Bronchial epithelial cell (primary cell): ENCODE measurements at places on chromosomes 6 and 20. TPM values are rescaled to one million over a fixed set of nuclear protein-coding genes. Genes with fewer than 3 reads are reported as not detected.
A peak's percentile ranks its signal among the peaks of the same experiment; 100 is the strongest.

The SLC26A8 gene
- not detected in 2 replicates for total RNA-seq

The KCNB1 gene
- not detected in 2 replicates for total RNA-seq

The HLA-DRB1 gene
- 0.13 TPM in 1 of 2 replicates, not detected in the other for total RNA-seq

The SRSF12 gene
- total RNA-seq: under 0.01 and 0.38 TPM in 2 replicates

The FGD2 gene
- under 0.01 and 0.26 TPM in 2 replicates for total RNA-seq

The RUNX2 gene
- 0.38 and 0.79 TPM in 2 replicates for total RNA-seq

The SPATA25 gene
- total RNA-seq: 0.53 and 0.90 TPM in 2 replicates

The OOEP gene
- not detected in 2 replicates for total RNA-seq

The COL9A3 gene
- total RNA-seq: not detected in 2 replicates

The NR2E1 gene
- not detected in 2 replicates for total RNA-seq

The SPTLC3 gene
- 2.4 and 4.6 TPM in 2 replicates for total RNA-seq

- no peak for DNase-seq
Measured at GRCh38 chr6:71481011-71481410, 192.4 kb downstream of the OGFRL1 start.

DNA sequence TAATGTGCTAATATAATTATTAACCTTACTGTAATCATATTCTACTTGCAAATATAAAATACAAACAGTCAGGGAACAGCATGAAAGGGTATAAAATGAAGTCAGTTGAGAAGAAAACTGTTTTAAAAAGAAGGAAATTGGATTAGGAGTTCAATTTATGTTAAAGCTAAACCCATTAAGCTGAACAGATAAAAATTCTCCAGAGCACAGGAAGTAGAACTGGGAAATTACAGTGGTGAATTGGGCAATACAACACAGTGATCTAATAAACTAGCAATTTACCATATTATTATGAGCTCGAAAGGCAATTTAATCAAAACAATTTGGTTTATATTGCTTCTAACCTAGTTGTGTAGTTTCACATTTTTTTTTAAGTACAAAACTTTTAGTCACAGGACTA, 407.4 kb upstream of the RGS17 start:
- peak; percentile 14 for DNase-seq

DNA sequence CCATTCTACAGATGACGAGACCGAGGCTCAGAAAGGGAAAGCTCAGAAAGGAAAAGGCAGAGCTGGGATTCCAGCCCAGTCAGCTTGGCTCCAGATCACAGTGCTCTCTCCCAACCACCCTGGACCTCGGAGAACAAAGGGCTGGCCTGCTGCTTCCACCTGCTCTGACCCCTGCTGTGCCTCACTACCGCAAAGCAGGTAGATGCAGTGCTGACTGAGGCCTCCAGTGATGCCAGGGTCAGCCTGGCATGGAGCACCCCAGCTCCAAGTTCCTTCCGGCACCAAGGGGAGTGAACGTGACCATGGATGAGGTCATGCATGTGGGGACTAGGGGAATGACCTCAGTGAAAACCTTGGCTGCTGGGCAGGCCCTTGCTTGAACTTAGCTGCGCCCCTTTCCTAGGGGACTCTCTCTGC, 20.7 kb upstream of the TLDC2 start:
- DNase-seq: no peak

DNA sequence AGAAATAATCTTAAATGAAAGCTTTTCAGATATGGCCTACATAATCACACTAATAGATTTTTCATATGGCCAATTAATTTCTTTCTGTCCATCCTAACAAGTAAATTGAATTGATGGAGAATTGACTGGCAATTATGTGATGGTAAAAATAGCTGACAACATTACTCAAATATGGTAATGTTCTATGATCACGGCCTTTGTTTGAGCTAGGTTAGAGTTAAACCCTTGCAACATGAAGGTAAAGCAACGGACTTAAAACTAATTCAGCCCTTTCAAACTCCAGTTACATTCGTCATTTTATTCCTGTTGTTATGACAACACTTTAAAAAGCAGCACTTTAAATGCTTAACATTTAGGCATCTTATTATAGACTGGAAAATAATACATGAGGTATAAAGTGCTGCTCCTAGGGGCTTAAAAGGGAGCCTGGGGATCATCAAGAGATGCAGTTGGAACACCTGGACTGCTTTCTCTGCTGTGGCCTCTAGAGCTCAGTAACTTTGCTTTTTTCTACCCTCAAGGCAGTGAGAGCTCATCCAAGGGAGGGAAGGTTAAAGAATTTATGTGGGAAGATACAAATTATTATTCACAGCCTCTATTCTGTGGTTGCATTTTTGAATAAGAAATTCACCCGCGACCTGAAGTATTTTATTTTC, 46.9 kb downstream of the RIPOR2 start:
- no peak for DNase-seq

DNA sequence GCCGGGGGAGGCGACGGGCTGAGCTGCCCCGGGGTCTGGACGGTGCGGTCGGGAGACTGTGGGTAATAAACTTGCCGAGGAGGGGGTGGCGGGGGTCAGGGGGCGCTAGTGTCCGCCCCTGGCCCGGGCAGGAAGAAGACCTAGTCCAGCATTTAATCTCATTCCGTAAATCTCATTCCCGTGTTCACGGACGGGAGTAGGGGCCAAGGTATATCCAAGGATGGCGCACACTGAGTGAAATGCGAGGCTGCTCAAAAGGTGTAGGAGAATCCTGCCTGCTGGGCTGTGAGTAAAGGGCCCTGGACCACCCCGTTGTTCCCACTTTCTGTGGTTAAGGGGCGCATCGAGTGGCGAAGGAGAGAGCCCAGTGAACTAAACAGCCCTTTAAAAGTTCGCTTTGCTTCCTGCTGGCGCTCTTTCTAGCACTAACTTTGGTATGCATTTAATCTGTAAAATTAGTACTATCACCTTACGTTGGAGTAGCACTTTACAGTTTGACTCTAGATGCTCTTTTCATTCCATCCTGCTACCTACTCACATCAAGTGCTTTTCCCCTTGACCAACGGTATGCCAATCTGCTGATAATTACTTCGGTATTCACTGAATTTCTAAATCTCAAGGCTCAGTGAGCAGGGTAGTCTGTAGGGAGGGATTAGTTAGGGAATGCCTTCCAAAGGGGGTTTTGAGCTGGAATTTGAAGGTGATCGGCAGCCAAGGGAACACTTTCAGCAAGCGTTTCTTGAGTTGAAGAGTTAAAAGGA, 730 bp downstream of the PARD6B start:
- DNase-seq: no peak

GRCh38 chr6:74785236-74785635, 420.6 kb downstream of the COL12A1 start:
- DNase-seq: peak; percentile 5

GRCh38 chr6:134272374-134272773, 45.5 kb downstream of the SGK1 start:
- DNase-seq: no peak

DNA sequence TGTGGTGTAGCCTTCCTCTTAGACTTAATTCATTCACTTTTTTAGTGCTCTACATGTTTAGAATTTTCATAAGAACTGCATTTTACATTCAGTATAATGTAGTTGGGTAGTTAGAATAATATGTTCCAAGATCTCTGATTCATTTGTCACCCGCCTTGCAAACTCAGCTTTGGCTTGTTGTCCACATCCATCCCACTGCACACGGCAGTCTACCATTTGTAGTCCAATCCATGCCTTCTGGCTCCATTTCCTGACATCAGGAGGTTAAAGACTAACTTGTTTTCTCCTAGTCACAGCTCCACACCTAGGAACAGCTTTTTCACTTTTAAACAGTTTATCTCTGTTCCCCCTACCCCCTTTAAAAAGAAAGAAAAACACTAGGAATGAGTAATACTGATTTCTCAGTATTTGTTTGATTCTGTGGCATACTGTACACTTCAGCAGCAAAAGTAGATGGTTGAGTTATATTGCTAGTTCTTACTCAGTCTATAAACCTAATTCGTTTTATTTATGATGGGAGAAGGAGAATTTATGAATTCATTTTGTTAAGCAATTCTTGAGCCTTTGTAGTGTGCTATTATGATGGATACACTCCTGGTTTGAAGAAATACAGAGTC, 180.9 kb downstream of the ARID1B start:
- DNase-seq: no peak

- DNase-seq: no peak
Measured at GRCh38 chr20:45833883-45834796, 541 bp downstream of the SNX21 start.

DNA sequence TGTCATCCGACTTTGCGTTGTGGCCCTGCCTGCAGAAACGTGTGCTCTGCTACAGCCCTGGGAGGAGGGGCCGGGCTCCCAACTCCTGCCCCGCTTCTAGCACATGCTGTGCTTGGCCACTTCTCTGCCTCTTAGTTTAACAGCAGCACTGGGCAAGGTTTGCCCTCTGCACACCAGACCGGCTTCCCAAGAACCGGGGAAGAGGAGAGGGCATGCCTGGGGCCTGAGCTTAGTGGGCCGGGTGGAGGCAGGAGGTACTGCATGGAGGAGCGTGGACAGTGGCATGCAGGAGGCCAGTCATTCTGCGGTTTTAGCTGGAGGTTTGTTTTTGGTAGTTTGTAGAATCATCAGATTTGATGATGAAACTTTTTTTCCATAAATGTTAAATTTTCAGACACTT, 45.5 kb downstream of the CEP43 start:
- no peak for DNase-seq

GRCh38 chr20:3248167-3248992, 9.4 kb upstream of the SLC4A11 start:
- DNase-seq: peak; percentile 28

DNA sequence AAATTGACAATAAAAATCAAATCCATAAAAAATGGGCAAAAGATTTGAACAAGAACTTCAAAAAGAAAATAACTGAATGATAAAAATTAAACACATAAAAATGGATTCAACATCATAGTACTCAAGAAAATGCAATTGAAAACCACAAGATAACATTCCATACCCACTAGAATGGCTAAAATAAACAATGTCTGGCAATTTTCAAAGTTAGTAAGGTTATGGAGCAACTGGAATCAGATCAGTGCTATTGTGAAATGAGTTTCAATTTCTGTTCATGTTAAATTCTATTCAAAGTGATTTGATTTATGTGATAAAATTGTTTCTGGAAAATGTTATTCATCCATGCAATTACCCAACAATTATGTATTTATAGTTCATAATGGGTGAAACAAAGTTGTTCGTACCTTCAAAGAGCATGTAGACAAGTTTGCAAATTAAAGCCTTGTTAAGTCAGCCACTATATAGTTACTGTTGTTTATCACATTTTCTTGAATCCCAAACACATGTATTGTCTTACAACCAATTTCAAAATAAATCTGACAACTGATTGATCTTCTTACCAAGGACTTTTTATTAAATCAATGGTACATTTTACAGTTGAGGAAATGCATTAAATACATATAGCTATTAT, 151.5 kb upstream of the CENPW start:
- peak; percentile 43 for DNase-seq

- peak; percentile 67 for DNase-seq
Measured at GRCh38 chr6:7542874-7543624, 1.6 kb downstream of the DSP start.

DNA sequence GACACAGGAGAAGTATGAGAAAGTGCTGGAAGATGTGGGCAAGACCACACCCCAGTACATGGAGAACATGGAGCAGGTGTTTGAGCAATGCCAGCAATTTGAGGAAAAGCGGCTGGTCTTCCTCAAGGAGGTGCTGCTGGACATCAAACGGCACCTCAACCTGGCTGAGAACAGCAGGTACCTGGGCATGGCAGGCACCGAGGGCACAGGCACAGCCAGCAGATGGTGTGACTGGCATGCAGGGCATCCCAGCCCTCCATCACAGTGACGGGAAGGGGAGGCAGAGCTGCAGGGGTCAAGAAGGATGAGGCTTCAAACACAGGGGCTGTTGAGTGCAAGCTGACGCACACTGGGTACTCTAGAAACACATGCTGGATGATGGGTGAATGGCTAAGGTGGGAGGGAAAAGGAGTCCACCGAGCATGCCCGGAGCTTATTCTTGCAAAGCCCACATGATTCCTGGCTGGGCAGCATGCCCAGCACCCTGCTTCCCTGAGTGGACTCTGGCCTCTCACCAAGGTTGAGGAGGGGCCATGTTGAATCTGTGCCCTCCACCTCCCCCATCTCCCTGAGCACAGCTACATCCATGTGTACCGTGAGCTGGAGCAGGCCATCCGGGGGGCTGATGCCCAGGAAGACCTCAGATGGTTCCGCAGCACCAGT, 26.3 kb downstream of the SPDEF start:
- peak; percentile 23 for DNase-seq

- peak; percentile 45 for DNase-seq
Measured at GRCh38 chr20:23415959-23416583, 5.2 kb downstream of the NAPB start.

DNA sequence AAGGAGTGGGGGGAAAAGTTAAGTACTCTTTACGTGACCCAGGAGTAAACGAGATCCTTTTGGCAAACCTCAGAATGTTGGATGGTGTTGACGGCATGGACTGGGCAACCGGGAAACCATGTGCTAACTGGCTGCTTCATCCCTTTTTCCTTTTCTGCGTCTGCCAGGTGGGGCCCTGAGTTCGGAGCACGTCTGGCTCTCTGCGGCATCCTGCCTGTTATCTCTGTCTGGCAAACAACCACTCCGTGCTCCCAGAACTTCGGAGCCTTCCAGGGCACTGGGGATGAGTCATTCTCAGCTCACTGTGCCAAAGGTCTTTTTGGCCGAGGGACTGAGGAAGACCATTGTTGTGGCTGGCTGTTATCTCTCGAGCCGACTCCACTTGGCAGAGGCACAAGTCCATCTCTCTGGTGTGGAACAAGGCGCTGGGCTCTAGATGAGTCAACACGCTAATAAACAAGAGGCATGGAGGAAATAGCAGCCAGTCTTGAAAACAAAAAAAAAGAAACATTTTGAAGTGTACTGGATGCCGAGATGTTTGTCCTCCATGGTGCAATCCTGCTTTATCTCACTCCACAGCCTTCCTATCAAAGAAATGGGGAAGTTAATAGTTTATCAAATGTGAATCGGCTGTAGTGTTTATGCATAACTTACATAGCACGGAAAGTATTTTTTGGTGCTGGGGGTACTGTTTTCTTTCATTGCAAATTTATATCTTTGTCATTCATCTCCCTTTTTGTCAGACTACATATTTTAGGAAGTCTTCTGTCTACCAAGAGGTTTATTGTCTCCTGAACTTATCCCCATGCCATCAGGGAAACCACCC, 64.6 kb upstream of the TXNDC5 start:
- DNase-seq: peak; percentile 90

DNA sequence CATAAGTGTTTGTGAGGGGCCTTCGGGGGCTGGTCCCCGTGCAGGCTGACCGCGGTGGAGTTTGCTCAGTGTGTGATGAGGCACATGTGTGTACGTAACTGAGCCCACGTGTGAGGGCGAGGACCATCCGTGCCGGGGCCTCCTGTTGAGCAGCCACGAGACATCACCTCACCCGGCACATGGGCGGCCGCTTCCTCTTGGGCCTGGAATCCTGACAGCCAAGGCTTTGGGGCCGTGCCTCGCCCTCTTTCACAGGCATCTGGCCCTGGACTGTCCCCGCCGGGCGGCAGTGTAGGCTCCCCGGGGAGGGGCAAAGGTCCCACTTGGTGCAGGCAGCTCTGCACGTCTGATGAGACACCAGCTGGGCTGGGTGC, 202.3 kb downstream of the DLL1 start:
- no peak for DNase-seq

DNA sequence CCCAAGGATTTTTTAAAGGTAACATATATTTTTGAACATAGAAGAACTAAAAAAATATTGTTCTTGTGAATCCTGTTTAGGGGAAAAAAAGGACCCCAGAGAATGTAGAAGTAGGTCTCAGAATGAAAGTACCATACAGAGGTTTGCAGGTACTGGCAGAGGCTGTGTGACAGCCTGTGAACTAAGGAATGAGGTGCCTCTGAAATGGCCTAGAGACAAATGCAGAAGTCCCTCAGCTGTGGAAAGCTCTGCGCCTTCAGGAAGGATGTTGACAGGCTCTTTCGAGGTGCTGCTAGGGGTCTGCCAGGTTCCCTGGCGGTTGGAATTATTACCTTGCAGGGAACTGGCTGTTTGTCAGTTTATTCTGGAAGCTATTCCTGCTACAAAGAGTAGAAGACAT, 8.6 kb upstream of the TUBB2B start:
- DNase-seq: no peak
